ENCODE measurements at places on chromosomes 6 and 20.

- DNase-seq, result no peak
Observed at GRCh38 chr6:166588691-166589336, 2.3 kb upstream of the RAMACL start.

DNA sequence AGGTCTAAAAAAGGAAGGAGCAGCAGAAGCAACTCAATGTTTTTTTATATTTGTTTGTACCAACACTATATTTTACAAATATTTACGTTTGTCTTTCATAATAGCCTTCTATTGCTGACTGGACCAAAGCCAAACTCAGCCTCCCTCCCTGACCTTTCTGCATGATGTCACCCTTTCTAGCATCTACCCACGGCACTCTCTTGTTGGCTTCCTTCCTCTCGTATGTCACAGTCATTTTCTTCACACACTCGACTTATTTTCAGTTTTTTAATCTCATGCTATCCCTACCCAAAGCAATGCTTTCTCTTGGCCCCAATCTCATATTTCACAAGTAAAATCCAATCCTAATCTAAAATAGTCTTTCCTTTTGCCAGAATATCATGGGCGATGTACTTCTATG, 16.3 kb upstream of the FAM8A1 start:
- no peak for DNase-seq

- DNase-seq, result no peak
Observed at GRCh38 chr20:63094767-63095499, 88.2 kb upstream of the BHLHE23 start.

DNA sequence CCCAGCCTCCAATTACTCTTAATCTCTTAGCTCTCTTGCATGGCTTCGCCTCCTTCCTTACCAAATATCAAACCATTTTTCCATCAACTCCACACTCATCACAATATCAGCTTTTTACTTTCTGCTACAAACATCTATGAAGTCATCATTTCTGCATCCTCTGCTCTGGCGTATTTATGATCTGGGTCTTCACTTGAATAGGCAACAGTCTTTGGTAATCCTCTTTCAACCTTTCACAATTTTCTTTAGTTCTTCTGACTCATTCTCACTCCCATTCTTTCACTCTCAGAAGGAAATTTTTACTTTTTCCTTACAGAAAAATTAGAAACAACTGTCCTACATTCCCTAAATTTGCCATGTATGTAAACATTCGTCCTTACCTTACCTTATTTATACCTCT, 522.4 kb downstream of the HDGFL1 start:
- peak; percentile 11 for DNase-seq

DNA sequence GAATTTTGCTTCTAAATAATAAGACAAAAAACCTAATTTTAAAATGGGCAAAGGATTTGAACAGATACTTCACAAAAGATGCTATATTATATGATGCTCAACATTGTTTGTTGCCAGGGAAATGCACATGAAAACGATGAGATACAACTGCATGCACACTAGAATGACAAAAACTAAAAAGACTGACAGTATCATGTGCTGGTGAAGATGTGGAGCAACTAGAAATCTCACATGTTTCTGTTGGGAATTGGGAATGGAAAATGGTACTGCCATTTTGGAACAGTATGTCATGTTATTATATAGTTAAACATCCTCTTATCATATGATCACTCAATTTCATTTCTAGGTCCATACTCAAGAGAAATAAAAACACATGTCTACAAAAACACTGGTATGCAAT, 13.4 kb upstream of the SNX9 start:
- no peak for DNase-seq

GRCh38 chr6:7200598-7201443, 93.1 kb downstream of the RREB1 start:
- DNase-seq, result no peak

- no peak for DNase-seq
Observed at GRCh38 chr6:29183594-29183993, 12.9 kb downstream of the OR2J2 start.

- DNase-seq, result no peak
Observed at GRCh38 chr6:91082311-91082832, 495.5 kb upstream of the MAP3K7 start.

DNA sequence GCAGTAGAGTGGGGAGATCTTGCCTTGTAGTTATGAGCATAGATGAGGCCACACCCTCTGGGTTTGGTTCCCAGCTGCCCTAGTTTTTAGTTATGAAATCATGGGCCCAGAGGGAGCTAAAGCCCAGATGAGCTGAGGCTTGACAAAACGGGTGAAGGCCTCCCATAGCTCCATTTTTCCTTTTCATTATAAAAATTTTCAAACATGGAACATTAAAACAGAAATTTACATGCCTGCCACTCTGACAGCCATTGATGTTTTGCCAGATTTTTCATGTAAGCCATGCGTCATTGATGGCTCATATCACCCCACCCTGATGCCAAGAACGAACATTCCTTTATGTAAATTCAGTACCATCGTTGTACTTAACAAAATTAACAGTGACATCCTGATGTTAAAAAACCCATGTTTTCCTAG, 67.9 kb downstream of the IGF2R start:
- DNase-seq, result peak; percentile 49

GRCh38 chr20:23037017-23037481, 1.9 kb downstream of the SSTR4 start:
- no peak for DNase-seq

DNA sequence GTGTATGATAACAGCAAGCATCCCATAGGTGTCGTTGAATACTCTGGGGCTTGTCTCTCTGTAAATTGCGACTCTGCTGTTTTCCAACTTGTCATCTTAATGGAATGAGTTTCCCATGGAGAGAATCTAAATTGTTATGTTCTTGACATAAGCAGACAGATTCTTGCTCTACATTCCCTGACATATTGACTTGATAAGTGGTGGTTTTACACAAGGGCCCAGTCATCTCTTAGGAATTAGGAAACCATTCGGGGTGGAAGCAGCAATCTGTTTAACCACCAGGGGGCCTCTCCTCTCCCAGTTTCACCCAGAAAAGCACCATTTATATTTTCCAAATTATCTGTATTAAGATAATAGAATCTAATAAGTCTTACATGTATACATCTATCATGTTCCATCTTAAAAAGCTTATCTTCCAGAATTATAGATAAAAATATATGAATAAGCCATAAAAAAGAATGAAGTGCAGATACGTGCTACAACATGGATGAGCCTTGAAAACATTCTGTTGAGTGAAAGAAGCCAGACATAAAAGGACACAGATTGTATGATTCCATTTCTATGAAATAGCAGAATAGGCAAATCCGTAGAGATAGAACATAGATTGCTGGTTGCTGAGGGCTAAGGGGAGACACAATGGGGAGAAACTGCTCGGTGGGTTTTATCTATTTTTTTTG, 23.1 kb upstream of the MROH8 start:
- peak; percentile 93 for DNase-seq

- DNase-seq, result no peak
Observed at GRCh38 chr6:37210313-37210968, 40.5 kb downstream of the PIM1 start.

DNA sequence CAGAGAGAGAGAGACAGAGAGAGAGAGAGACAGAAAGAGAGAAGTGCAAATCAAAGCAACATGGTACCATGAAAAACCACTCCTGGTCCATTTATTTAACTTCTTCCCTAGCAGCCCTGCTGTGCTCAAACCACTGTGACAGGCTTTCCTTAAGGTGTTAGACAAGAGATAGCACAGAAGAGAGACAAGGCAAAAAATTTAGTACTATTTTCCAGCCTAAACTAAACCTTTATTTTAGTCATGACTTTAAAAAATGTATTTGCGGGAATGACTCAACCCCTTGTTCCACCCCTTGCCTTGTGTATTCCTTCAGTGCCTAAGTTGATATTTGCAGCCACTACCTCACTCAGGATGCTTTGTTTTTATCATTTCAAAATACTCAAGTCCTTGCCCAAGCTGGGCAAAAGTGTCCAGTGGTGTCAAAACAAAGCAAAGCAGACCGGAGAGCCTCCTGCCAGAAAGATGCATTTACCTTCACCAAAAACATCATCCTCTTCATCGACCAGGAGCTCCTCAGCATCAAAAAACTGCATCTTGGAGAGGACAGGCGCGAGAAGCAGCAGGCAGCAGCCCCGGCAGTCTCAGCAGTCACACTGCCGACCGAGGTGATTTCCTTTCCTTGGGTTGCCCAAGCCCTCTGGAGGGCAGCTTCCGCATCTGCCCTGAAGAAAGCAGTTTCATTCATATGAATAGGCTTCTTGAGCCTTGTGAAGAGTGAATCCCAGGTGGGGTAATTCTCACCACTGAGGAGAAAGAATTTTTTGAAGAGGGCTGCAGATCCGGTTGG, at the start of gene RIPOR2:
Gene RIPOR2, minus strand, starts transcription at position 595 of the 787 bp plus-strand sequence. Its CDS starts 62 bp downstream, at position 533.
- no peak for DNase-seq

GRCh38 chr6:34517966-34518365, 38.2 kb downstream of the SPDEF start:
- no peak for DNase-seq

DNA sequence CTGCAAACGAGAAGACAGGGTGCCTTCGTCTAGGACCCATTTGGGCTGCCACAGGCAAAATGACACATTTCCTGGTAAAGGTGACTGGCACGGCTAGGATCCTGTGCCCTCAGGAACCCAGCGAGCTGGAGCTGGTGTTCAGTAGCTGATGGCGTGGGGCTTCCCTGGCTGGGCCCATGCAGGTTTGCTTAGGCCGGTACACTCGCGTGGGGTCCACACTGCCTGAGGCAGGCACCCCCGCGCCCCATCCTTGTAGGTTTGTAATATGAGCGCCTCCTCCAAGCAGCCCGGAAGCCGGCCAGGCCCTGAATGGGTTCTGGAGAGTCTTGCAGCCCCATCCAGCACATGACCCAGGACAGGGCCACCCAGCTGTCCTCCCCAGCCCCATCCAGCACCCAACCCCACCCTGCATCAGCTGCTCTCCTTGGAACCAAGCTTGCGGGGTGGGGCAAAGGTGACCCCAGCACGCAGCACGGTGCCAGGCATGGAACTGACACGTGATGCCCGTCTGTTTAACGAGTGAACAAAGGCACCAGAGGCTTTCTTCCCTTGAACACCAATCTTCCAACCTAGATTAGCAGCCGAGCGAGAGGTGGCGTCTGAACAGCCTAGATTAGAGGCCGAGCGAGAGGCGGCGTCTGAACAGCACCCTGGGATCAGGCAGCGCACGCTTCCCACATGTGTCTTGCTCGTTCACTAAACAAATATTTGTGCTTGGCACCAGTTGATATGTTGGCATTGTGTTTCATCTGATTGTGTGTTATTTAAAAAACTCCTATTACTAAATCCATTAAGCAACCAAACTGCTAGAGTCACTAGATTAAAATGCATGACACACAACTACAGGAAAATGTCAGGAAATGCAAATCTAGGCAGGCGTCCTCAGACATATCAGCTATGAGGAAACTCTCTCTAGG, 112.1 kb downstream of the DLL1 start:
- DNase-seq, result peak; percentile 34

GRCh38 chr6:446418-447366, 55.1 kb downstream of the IRF4 start:
- no peak for DNase-seq

- no peak for DNase-seq
Observed at GRCh38 chr6:121934451-121934850, 465.0 kb upstream of the HSF2 start.

- no peak for DNase-seq
Observed at GRCh38 chr20:59336540-59336939, 36.1 kb downstream of the EDN3 start.

DNA sequence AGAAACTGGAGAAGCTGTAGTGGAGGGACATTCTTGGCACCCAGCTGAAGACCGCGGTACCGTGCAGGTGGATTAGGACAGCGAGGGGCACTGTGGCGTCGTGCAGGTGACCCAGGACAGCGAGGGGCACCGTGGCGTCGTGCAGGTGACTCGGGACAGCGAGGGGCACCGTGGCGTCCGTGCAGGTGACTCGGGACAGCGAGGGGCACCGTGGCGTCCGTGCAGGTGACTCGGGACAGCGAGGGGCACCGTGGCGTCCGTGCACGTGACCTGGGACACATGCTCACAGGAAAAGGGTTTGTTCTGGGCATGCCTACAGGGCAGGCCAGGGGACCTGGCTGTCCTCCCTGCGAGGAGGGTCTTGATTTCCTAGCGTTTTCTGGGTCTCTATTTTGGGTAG, 29.2 kb upstream of the SMOC2 start:
- DNase-seq, result no peak

DNA sequence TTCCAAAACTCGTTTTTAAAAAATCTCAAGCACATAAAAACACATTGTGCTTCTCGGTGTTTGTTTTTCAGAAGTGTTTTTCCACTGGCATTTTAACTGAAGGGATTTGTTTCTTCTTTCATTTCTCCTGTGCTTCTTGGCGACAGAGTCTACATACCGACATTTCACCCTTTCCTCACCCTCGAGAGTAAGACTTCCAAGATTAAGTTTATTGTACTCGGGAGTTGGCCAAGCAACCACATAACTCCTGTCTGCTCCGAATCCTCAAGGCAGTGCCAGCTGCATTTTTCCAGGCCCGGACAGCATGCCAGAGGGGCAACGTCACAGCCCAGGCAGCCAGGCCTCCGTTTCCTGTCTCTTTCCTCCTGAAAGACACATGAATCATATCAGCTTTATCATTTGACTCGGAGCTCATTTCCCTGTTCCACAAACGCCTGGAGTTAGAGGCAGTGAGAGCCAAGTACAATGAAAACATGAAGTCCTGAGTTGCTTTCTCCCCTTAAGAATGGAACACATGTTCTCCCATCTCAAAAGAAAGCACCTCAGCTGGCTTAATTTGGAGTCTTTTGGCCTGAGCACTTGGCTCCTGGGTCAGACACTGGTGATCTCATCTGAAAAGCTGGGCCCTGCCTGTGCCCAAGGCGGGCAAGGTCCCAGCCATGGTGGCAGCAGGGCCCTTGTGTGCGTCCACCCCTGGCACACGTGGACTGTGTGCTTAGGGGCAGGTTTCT, 23.2 kb upstream of the FAM50B start:
- peak; percentile 98 for DNase-seq

DNA sequence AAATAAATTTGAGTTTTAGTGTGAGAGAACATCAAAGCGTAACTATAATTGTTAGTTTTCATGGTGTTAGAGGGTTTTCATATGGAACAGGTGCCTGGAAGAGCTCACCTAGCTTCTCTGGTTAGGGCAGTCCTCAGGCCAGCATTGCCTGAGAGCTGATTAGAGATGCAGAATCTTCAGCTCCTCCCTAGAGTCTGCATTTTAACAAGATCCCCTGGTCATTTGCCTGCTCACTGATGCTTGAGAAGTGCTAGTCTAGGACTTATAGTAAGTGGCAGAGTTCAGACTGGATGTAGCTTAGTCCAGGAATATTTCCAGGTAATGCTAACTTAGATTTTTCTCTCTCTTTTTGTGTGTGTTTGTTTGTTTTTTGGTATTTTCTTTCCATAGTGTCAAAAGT, 21.7 kb upstream of the SMIM26 start:
- DNase-seq, result no peak

GRCh38 chr20:23366384-23366783, 4.4 kb downstream of the GZF1 start:
- DNase-seq, result no peak

GRCh38 chr6:163646133-163646532, 231.6 kb downstream of the QKI start:
- no peak for DNase-seq

- peak; percentile 64 for DNase-seq
Observed at GRCh38 chr6:80217794-80218193, 111.3 kb downstream of the BCKDHB start.
